Activated CD8-positive, alpha-beta T cell treated with anti-CD3 and anti-CD28 coated beads for 36 hours (primary cell): ENCODE measurements at places on chromosomes 2 and 18. TPM values are rescaled to one million over a fixed set of nuclear protein-coding genes. Genes with fewer than 3 reads are reported as not detected.

- H3K36me3 ChIP-seq = no peaks in the 10 kb centered on the region
- H3K4me3 ChIP-seq = no peak overlapping the region
- no peaks in the 10 kb centered on the region for H3K27me3 ChIP-seq
- no peaks in the 10 kb centered on the region for H3K4me1 ChIP-seq
These were observed 117.4 kb upstream of the RPRM start for GRCh38 chr2:153595939-153596338.

DNA sequence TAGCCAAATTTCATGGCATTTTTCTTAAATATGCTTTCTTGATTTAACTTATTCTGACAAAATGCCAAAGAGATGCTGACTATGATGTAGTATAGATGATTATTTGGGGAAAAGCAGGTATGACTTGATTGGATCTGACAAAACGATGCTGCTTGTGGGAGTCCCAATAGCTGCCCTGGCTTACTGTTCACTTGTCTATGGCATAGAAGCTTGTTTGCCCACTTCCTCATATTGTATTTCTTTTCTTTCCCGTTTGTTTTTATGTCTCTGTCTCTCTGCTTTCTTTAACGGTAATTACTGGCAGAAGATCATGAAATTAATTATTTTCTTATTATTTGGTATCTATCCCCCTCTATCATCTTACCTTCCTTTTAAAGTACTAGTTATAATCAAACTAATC lies 43.0 kb downstream of the EPC2 start:
- peaks cover 30% of the 10 kb centered on the region for H3K36me3 ChIP-seq
- H3K27me3 ChIP-seq = no peaks in the 10 kb centered on the region
- H3K27ac ChIP-seq = no peak overlapping the region
- H3K4me3 ChIP-seq = no peak overlapping the region
- no peak for DNase-seq

GRCh38 chr18:45161850-45162249 lies 453.4 kb upstream of the SLC14A2 start:
- H3K27ac ChIP-seq = no peak overlapping the region
- no peaks in the 10 kb centered on the region for H3K36me3 ChIP-seq
- H3K27me3 ChIP-seq = peaks cover 5% of the 10 kb centered on the region
- H3K4me3 ChIP-seq = no peak overlapping the region

GRCh38 chr2:229800997-229801754 lies 86.8 kb upstream of the DNER start:
- H3K36me3 ChIP-seq = peaks cover 37% of the 10 kb centered on the region
- H3K4me3 ChIP-seq = no peak overlapping the region
- H3K27me3 ChIP-seq = no peaks in the 10 kb centered on the region
- H3K4me1 ChIP-seq = no peaks in the 10 kb centered on the region

- H3K27me3 ChIP-seq = peaks cover 42% of the 10 kb centered on the region
- H3K4me3 ChIP-seq = no peak overlapping the region
- H3K4me1 ChIP-seq = peaks cover 26% of the 10 kb centered on the region
- H3K27ac ChIP-seq = no peak overlapping the region
These were observed 176.8 kb upstream of the ALKAL2 start for GRCh38 chr2:464562-465309.

DNA sequence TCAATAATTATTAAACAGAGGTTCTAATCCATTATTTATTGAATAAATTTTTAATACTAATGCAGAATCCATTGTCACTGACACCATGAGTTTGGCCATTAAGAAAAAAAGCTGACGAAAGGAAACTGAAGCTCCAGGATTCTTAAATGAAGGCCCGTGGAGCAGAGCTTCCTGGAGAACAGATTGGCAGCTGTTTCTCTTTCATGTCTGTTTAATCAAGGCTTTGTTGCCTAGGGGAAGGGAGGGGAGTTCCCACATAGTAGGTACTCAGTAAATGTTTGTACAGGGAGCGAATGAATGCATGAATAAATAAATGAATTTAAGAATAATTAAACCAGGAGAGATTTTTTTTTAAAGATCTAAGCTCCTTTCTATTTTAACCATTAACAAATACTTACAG lies 315.1 kb upstream of the KLHL29 start:
- no peak for DNase-seq
- H3K36me3 ChIP-seq = no peaks in the 10 kb centered on the region
- H3K27ac ChIP-seq = no peak overlapping the region
- no peak overlapping the region for H3K4me3 ChIP-seq
- no peaks in the 10 kb centered on the region for H3K27me3 ChIP-seq
- H3K4me1 ChIP-seq = no peaks in the 10 kb centered on the region

- no peak for DNase-seq
- H3K27me3 ChIP-seq = peaks cover 3% of the 10 kb centered on the region
- H3K27ac ChIP-seq = no peak overlapping the region
These were observed 492.1 kb upstream of the MYT1L start for GRCh38 chr2:2823061-2823753.

DNA sequence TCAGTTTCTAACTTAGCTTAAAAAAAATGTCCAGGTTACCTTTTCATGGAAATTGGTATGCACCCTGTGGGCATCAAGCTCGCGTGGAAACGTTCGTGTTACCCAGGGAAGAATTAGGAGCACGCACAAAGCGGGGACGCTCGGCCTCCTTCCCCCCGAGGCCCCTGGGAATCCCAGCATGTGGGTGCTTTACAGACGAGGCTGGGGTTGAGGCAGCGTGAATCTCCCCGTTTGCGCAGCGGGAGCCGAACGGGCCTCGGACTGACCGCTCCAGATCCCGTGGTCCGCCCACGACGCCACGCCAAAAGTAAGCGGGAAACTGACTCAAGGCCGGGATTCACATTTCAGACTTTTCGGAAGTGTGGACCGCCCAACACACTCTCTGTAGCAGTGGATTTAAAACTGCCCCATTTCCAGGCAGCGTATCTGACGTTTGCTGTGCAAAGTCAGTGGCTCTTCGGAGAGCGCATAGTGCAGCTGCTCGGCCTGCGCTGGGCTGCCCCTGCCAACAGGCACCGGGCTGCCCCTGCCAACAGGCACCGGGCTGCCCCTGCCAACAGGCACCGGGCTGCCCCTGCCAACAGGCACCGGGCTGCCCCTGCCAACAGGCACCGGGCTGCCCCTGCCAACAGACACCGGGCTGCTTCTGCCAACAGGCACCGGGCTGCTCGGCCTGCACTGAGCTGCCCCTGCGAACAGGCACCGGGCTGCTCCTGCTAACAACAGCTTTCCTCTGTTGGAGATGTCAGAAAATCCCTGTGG lies 49.7 kb downstream of the SH3YL1 start:
- peaks cover 4% of the 10 kb centered on the region for H3K27me3 ChIP-seq
- no peak overlapping the region for H3K4me3 ChIP-seq
- DNase-seq = no peak
- H3K4me1 ChIP-seq = no peaks in the 10 kb centered on the region
- H3K27ac ChIP-seq = no peak overlapping the region

GRCh38 chr18:24023185-24023814 lies 8.7 kb downstream of the TTC39C start:
- peaks cover 93% of the 10 kb centered on the region for H3K4me1 ChIP-seq
- H3K27ac ChIP-seq = peak overlapping the region; percentile 34
- peaks cover 49% of the 10 kb centered on the region for H3K36me3 ChIP-seq
- no peak overlapping the region for H3K4me3 ChIP-seq
- peak; percentile 33 for DNase-seq

- DNase-seq = no peak
- no peak overlapping the region for H3K27ac ChIP-seq
- H3K4me1 ChIP-seq = peaks cover 10% of the 10 kb centered on the region
These were observed 11.1 kb upstream of the MOCOS start for GRCh38 chr18:36176177-36176584.

- no peak for DNase-seq
- no peaks in the 10 kb centered on the region for H3K36me3 ChIP-seq
- H3K4me1 ChIP-seq = peaks cover 15% of the 10 kb centered on the region
- peaks cover 3% of the 10 kb centered on the region for H3K27me3 ChIP-seq
These were observed 1231.7 kb upstream of the ZEB2 start for GRCh38 chr2:145751629-145752028.

DNA sequence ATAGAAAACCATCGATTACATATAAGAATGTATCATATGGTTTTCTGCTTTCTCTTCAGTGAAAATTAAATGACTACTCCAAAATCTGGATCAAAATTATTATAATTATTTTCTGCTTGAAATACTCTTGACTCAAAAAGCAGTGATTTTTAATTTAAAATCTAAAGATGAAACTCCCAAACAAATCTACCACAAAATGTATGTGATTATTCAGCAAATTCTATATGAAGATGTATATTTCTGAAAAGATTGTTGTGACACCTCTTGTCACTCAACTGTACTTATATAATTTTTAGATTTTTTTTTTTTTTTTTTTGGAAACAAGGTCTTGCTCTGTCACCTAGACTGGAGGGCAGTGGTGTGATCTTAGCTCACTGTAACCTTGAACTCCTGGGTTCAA lies 98.6 kb downstream of the MTCL1 start:
- H3K27me3 ChIP-seq = no peaks in the 10 kb centered on the region
- no peak overlapping the region for H3K27ac ChIP-seq
- no peak overlapping the region for H3K4me3 ChIP-seq
- no peaks in the 10 kb centered on the region for H3K36me3 ChIP-seq
- peaks cover 12% of the 10 kb centered on the region for H3K4me1 ChIP-seq
- DNase-seq = no peak

DNA sequence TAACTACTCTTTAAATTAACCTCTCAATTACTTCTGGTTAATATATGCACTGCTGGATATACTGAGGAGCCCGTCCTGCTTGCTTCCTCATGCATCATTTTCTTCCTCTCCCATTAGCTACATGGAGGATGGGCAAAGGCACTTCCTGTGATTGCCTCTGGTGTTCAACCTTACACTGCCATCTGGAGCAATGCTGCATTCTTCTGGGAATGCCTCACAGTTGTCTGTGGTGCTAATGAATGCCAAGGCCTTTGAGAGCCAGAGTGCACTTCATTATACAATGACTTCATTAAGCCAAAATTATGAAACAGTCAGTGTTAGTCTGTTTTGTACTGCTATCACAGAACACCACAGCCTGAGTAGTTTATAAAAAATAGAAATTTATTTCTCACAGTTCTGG lies 134.8 kb upstream of the DOCK10 start:
- H3K4me3 ChIP-seq = no peak overlapping the region
- H3K36me3 ChIP-seq = no peaks in the 10 kb centered on the region
- peak; percentile 2 for DNase-seq
- no peak overlapping the region for H3K27ac ChIP-seq
- no peaks in the 10 kb centered on the region for H3K27me3 ChIP-seq

DNA sequence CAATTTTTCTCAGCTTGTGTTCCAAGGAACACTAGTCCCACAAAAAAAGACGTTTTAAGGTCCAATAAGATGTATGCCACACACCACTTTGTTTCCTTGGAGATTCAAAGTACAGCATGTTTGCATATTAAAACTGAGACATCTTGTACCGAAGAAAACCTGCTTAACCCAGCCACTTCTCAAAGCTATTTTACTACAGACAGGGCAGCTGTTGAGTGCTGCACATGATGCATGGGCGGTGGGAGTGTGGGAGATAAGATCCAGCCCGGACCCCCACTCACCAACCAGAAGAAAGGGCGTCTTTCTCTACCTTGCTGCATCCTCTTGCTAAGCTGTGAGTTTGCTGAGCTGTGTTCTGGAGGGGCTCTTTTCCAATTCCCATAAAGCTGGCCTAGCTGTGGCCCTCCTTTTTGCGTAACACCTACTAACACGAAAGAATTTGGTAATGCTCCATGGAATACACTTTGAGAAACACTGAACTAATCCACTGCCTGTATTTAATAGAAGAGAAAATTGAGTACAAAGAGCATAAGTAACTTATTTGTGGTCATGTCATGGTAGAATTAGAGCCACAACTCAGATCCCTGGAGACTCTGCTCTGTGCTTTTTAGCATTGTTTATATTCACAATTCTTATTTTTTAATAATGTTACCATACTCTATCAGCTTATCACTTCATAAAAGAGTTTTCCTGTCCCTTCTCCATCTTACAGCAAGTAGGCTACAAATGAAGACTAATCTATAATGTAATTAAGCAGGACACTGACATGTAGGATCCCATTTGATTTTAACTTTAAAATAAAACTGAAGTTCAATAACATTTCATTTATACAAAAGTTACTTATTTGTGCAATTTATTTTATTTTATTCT lies 90.0 kb downstream of the PLEKHM3 start:
- DNase-seq = no peak
- H3K27ac ChIP-seq = no peak overlapping the region
- H3K27me3 ChIP-seq = no peaks in the 10 kb centered on the region
- H3K36me3 ChIP-seq = peaks cover 1% of the 10 kb centered on the region
- H3K4me1 ChIP-seq = no peaks in the 10 kb centered on the region
- H3K4me3 ChIP-seq = no peak overlapping the region

- H3K27me3 ChIP-seq = peaks cover 11% of the 10 kb centered on the region
- no peak overlapping the region for H3K27ac ChIP-seq
- H3K4me1 ChIP-seq = no peaks in the 10 kb centered on the region
- no peaks in the 10 kb centered on the region for H3K36me3 ChIP-seq
- no peak for DNase-seq
These were observed 75.5 kb upstream of the ZNF532 start for GRCh38 chr18:58788971-58789875.

DNA sequence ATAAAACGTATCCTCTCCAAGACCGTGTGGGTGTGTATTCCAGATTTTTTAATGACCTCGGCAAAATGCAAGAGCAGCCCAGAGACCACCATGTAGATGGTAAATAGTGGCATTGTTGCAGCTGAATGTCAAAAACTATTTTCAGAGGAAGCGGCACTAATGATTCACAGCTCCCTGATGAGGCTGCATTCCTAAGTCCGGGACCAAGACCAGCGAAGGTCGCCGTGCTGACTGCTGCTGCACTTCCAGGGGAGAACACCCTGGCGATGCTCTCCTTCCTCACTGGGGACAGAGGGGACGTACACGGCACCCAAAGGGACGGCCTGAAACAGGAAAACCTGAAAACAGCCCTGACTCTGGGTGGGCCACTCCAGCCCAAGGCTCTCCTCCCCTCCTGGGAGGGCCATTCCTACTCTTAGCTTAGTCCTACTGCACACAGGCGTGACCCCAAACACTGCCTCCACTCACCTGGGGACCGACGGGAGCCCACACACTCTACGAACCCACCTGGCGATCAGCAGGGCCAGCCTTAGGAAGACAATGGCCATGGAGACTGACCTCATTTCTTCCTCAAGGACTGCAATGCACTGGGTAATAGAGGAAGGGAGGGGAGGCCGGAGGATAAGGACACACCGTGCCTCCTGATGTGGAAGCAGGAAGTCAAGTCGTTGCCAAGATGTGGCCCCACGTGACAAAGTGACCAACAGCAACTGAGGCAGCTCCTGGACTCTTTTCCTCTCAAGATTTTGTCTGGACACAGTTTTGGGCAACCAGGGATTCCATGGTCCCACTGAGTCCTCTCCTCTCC lies 82.8 kb downstream of the ZNF516 start:
- peaks cover 8% of the 10 kb centered on the region for H3K36me3 ChIP-seq
- no peak for DNase-seq
- no peaks in the 10 kb centered on the region for H3K27me3 ChIP-seq
- H3K27ac ChIP-seq = no peak overlapping the region
- H3K4me3 ChIP-seq = no peak overlapping the region

CYP26B1 gene
- not detected for total RNA-seq

REG3G gene
- total RNA-seq = not detected

HNRNPLL gene
- 55.3 TPM for total RNA-seq

SERPINB10 gene
- total RNA-seq = not detected

DNAH6 gene
- total RNA-seq = 1.3 TPM
